ENCODE measurements at places on chromosomes 4 and X.

DNA sequence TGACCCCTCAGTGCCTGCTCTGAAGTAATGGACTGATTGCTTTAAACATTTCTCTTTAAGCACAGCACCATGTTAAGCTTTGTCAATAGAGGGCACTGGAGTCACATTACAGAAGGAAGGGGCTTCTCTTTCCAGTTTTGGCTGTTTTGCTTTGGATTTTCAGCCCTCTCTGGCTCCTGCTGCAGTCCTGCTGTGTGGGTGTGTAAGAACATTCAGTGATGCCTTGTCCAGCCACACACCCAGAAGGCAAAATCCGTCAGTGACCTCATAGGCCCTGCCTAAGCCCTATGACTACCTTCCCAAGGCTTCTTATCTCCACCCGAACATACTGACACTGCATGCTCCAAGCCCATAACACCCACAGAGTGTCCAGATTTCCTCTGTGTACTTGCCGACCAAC is 215.3 kb upstream of the CTSO start:
- DNase-seq, result no peak

- no peak for DNase-seq
Observed at GRCh38 chr4:168876106-168876505, 133.9 kb downstream of the CBR4 start.

DNA sequence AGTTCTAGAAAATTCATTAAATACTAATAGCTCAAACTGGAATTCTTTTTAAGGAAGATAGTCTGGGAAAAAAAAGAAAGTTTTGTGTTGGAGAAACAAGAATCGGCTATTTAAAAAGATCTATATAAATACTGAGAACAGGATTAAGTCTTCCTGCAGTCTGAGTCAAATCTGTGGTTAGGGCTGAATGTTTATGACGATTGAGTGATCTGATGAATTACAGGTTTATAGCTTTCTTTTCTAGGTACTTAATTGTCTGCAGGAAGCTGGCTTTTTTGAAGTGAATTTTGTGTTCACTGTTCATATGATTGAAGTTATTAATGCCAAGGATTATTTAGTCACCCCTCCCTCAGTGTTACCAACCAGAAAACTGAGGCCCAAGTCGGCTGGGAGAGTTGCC is 42.2 kb downstream of the TLL1 start:
- DNase-seq, result no peak

DNA sequence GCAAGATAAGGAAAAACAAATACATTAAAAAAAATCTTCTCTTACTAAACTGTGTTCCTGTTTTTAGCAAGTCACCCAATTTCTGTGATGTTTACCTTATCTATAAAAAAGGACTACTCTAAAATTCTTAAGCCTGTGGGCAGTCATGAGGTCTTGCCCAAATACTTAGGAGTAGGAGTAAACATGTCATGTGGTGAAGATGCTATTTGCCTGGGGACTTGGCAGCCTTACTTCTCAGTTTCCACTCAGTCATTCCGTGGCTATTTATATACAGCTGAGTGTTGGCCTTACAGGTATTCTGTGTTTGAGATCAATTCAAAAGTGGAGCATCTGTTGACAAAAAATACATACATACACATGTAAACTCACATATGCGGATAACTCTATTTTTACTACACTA is 89.9 kb upstream of the TLR2 start:
- no peak for DNase-seq

GRCh38 chrX:28651186-28651585 is 63.9 kb downstream of the IL1RAPL1 start:
- no peak for DNase-seq

GRCh38 chr4:8285143-8285975 is 15.8 kb downstream of the HTRA3 start:
- DNase-seq, result no peak

- DNase-seq, result peak; percentile 59
Observed at GRCh38 chr4:1767061-1767769, 25.9 kb upstream of the FGFR3 start.

- no peak for DNase-seq
Observed at GRCh38 chr4:13665701-13666660, 38.5 kb upstream of the BOD1L1 start.

DNA sequence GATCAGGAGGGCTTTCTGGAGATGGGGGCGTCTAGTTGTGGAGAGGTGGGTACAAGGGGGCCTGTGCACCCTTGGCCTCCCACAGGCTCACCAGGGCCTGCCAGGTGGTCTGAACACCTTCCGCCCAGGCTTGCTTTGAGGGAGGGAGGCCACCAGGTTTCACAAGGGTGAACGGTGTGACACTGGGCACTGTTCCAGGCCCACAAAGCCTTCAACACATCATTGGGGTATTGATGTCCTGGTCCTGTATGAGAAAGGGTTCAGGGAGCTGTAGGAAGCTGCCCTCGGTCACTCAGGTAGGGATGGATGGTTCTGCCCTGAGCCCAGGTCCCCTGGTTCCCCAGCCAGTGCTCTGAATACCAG is 6.0 kb downstream of the HTRA3 start:
- no peak for DNase-seq

GRCh38 chr4:8761824-8762205 is 109.8 kb downstream of the HMX1 start:
- no peak for DNase-seq

DNA sequence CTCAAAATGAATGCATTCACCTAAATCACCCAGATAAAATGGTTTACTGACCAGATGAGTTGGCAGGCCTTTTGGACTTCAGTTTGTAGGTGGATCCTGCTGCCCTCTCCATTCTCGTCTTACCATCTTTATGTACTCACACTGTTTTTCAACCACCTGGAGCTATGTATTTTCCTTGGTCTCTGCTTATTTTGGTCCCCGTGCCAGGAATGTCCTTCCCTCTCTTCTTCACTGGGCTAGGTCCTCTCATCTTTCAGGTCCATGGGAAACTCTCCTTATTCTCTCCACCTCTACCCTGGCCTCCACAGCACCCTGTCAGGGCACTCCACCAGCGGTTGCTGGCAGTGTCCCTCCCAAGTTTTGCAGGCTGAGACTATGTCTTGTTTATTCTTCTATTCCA is 2.6 kb downstream of the GPRIN3 start:
- no peak for DNase-seq

DNA sequence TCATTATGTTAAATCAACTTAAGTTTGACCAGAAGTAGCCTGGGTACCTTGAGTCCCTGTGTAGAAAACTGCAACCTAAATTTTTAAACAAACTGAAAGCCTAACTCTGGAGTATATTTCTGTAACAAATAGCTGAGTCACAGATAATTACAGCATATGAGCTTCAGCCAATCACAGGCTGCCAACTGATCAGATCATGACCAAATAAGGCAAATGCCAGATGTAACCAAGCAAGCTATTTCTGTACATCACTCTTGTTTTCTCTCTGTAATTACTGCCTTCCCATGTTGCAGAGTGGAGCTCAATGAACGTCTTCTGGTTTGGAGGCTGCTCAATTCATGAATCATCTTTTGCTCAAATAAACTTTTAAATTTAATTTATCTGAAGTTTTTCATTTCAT is 980.9 kb upstream of the DIAPH2 start:
- DNase-seq, result no peak

DNA sequence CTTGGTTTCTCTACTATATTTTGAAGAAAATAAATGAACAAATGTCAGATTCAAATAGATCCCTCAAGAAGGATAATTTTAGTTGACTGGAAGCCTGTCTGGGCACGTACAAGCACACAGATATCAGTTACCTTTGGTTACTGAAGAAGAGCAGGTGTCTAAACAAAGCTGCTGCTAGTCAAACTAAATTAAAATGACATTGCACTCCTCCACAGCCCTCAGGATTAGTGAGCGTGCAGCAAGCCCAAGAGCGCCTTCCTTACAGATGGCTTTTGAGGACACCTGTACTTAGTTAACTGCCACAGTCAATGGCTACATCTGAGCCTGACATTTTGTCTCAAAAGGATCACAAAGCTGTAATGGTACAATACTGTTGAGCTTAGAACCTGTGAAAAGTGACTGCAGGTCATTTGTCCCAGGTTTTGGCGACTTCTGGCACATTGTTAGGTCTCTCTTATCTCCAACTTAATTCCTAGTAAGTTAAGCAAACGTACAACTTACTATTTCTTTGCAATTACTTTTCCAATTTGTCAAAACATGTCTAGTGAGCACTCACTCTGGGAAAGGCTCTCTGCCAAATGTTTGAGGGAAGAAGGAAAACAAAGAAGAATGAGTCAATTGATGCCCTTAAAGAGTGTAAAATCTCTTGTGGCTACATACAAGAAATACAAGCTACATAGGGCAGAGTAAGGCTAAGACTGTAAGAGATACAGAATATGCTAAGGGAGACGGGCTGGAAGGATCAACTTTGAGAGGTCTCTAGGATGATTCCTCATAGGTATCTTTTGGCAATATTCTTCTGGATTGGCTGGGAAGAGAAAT is 25.6 kb upstream of the DAPP1 start:
- DNase-seq, result no peak

DNA sequence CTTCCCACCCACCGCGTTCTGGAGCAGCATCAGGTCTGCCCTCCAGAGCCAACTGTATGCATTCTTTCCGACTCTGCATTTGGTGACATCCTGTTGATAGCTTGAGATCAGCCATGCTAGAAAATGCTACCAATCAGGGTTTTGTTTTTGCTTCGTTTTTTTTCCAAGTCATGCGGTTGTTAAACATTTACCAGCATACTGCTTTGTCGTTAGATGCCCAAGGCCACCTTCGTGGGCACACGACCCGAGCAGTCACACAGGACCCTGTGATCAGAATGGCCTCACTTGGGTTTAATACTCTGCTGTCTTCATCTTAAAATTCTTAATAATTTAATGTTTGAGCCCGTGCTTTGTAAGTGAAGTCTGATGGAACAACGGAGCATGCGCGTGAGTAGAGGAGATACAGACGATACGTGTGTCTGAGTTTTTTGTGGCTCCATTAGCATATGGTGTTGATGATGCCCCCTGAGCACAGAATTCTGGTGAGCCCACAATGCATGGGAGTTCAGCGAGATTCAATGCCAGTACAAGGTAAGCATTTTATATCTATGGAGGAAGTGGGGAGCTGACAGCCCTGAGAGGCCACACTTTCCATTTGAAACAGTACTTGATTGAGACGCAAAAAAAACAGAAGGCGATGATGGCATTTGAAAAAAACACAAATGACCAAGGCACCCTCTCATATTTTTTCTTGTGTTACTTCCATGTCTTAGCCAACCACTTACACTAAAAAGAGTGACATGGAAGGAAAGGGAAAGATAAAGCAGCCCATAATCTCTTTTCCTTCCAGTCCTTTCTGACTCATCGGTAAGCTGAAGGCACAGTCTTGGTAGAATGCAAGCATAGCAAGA is 323.6 kb downstream of the BCOR start:
- DNase-seq, result no peak

DNA sequence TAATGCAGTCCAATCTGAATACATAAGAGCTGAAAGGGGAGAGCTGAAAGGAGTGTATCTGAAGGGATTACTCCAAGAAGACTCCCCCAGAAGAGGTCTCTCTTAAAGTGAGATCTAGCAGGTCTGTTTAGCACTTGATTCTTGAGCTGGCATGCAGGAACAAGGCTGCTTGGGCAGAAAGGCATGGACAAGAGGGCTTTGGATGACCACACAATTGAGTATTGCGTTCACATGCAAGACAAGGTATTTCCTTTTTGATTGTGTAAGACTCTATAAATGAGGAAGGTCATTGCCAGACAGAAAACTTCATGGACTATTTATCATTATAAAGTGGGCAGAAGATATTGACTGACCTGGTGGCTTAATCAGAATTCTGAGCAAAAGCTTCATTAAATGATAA is 145.5 kb upstream of the AFF2 start:
- DNase-seq, result no peak

DNA sequence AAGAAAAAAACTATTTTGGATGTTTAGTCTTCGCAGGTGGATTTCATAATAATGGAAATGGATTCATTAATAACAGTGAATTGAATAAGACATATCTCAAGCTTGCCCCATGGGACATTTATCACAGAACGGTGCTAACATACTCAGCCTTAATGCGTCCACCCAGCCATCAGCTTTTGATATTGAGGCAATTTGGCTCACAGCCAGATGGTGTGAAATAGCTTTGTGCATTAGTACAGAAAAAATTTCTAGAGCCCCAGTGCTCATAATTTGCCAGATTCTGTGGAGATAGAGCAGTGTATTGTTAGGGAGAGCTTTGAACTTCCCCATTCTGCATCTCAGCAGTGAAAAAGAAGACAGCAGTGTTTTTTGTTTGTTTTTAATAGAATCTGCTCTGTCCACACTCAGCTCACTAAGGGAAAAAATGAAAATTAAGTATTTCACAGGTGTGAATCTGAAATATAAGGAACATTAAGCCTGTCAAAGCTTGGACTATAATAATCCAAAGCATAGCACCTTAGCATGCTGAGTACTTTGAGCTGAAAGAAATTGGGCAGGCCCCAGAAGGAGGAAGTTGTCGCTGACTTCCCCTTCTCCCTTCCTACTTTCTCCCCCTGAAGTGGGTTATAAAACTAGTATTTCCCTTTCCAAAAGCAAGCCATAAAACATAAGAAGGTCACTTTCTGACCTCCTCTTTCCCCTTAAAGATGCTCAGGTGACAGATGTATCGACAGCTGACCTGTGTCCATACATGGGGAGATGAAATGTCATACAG is 295.8 kb downstream of the MAGEB5 start:
- DNase-seq, result no peak

DNA sequence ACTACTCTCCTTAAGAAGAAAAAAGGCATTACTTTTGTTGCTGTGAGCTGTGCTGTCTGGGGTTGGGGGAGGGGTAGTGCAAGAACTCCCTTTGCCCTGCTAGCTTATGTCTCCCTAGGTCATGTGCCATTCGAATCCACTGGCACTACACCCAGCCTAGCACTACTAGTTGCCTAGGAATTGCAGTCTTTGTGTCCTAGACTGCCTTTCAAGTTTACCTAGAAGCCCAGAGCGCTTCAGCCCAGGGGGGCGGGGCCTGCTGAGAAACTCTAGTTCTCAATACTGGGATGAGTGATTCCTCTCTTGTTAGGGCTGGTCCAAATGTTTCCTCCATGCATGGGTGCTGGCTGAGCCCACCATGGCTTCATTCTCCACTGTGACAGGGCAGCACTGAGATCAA is 1011.5 kb downstream of the PCDH19 start:
- no peak for DNase-seq

DNA sequence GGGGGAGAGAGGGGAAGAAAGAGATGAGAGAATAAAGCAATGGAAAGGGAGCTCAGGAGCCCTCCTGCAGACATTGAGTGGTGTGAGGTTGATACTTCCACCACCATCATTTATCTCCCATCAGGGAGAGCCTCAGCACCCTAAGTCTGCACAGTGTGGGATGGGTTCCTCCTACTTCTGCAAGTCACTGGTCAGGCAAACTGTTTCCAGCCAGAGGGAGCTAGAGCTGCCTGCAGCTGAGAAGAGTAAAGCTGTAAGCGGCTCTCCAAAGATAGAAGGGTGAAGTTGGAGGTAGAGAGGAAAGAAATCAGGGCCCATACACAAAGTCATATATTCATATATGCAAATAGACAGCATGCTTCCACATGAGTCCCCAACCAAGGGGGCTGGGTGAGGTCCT is 21.9 kb upstream of the ZNF81 start:
- DNase-seq, result no peak

GRCh38 chr4:127521463-127521862 is 111.3 kb upstream of the INTU start:
- DNase-seq, result no peak

- no peak for DNase-seq
Observed at GRCh38 chrX:25196221-25196620, 180.5 kb upstream of the ARX start.

Measured in progenitor cell of endocrine pancreas (in vitro differentiated cells).